ENCODE measurements at places on chromosomes 1 and 21. TPM values are rescaled to one million over a fixed set of nuclear protein-coding genes. Genes with fewer than 3 reads are reported as not detected.

Gene CDC20
- polyA plus RNA-seq, result 1.5 TPM

DNA sequence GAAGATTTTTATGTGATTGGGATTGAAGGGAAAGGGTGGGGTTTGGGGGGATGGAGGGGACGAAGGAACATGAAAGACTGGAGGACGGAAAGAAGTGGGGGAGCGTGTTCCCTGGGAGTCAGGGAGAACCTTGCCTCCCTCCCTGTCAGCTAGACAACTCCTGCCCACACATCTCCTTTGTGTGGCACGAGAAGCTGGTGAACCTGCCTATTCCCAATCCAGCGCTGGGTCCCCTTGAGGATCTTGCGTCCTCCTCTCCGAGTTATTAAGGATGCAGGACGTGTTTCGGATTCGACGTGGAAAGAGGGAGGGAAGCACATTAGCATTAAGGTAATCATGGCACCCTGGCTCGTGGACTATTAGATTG, 1.4 kb downstream of the LRRC7 start:
- H3K27me3 ChIP-seq, result peaks cover 3% of the 10 kb centered on the region
- H3K4me3 ChIP-seq, result no peak overlapping the region
- no peaks in the 10 kb centered on the region for H3K36me3 ChIP-seq
- DNase-seq, result no peak
- no peaks in the 10 kb centered on the region for H3K4me1 ChIP-seq
- no peak overlapping the region for H3K27ac ChIP-seq

DNA sequence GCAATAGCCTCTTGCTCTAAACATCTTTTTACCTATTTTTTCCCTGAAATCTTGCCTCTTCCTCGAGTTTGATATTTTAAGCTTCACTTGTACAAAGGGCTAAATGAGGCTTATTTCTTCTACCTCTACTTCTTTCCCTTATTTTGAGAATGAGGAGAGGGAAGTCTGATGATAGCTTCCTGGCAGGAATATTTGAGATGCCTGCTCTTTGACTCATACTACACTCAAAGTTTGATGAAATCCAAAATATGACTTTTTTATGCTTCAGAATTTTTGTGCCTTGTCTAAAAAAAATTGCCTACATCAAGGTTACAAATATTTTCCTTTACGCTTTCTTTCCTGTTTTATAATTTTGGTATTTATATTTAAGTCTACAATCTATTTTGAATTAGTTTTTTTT, 624.4 kb upstream of the PLXNA2 start:
- H3K4me1 ChIP-seq, result no peaks in the 10 kb centered on the region
- H3K27ac ChIP-seq, result no peak overlapping the region
- H3K36me3 ChIP-seq, result no peaks in the 10 kb centered on the region
- no peak overlapping the region for H3K4me3 ChIP-seq
- DNase-seq, result no peak

Gene KRTAP19-8
- polyA plus RNA-seq, result not detected

DNA sequence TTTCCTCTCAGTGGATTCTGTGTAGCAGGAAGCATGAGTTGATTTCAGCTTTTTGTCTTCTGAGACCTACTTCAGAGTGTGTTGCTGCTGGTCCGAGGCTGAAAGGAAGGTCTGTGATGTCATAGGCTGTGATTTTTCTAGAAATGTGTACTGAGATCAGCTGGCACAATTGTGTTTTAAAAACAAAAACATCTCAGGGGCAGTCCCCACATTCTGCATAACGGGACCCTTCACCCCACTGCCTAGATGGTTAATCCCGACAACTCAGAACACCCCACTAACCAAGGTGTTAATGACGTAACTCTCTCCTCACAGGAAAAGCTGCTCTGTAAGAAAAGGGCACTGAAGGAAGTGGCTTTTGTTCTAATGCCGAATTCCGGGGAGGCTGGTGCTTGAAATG, 59.8 kb upstream of the PPP2R5A start:
- H3K27me3 ChIP-seq, result no peaks in the 10 kb centered on the region
- H3K4me1 ChIP-seq, result peaks cover 9% of the 10 kb centered on the region
- H3K4me3 ChIP-seq, result no peak overlapping the region
- no peak overlapping the region for H3K27ac ChIP-seq
- H3K36me3 ChIP-seq, result no peaks in the 10 kb centered on the region
- no peak for DNase-seq

- no peak overlapping the region for H3K4me3 ChIP-seq
- no peaks in the 10 kb centered on the region for H3K4me1 ChIP-seq
- DNase-seq, result no peak
- no peaks in the 10 kb centered on the region for H3K27me3 ChIP-seq
- no peak overlapping the region for H3K27ac ChIP-seq
These were observed 40.1 kb upstream of the ADGRL2 start for GRCh38 chr1:81760477-81761097.

DNA sequence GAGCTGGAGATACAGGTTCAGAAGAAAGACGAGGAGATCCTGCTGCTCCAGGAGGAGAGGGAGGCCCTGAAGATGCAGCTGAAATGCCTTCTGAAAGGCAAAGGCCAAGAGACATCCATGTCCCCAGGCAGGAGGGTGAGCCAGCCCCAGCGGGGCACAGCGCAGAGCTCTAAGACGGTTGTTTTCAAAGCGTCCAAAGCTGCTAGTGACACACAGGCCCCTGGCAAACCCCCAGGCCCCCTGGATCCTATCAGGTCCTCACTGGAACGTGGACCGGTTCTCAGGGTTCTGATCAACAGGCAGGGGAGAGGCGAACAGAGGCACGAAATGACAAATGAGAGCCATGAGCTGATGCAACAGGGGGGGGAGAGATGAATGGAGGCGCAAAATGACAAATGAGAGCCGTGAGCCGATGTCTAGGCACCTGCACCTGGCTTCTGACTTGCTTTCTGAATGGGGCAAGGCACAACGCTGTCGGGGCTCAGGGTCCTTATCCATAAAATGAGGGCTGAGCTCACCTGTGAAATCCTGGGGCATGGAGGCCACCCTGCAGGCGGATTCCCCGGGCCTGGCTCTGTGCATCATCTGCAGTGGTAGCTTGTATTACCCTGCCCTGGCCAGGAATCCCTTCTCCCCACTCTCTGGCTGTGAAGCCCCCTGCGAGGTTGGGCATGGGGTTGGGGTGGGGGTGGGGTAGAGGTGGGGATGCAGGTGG, 9.2 kb downstream of the CCDC27 start:
- H3K4me3 ChIP-seq, result no peak overlapping the region
- no peaks in the 10 kb centered on the region for H3K4me1 ChIP-seq
- no peaks in the 10 kb centered on the region for H3K36me3 ChIP-seq
- DNase-seq, result no peak

Gene CD244
- 0.31 TPM for polyA plus RNA-seq

GRCh38 chr21:15410853-15411252, 318.9 kb upstream of the USP25 start:
- no peaks in the 10 kb centered on the region for H3K27me3 ChIP-seq
- no peak for DNase-seq
- H3K36me3 ChIP-seq, result no peaks in the 10 kb centered on the region
- no peak overlapping the region for H3K27ac ChIP-seq

DNA sequence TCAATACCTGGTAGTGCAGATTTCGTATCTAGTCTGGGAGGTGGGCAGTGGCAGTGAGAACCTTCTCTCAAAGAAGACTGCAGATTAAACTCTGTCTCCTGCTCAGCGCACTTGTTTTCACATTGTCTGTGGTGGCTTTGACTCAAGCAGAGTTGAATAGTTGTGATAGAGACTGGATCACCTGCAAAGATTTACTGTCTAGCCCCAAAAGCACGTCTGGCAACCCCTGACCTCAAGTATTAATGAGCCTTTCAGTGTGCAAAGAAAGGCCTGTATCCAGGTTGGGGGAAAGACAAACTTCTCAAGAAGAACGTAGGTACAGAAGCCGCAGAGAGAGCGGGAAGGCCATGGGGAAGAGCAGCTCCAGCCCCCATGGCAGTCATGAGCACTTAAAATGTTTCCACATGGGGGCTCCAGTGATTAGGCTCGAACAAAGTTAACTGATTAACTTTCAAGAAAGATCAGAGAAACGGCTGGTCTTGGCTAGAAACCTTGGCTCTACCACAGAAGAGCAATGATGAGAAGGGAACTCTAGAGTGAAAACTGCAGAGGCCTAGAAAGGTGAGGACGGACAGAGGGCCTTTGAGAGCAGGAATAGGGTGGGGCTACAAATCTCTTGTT, 15.2 kb downstream of the HENMT1 start:
- H3K4me1 ChIP-seq, result peaks cover 19% of the 10 kb centered on the region
- no peaks in the 10 kb centered on the region for H3K27me3 ChIP-seq
- peaks cover 4% of the 10 kb centered on the region for H3K36me3 ChIP-seq
- H3K4me3 ChIP-seq, result no peak overlapping the region
- no peak overlapping the region for H3K27ac ChIP-seq
- no peak for DNase-seq

GRCh38 chr1:44000122-44000665, 8.8 kb downstream of the CCDC24 start:
- H3K4me1 ChIP-seq, result peaks cover 3% of the 10 kb centered on the region
- no peak overlapping the region for H3K4me3 ChIP-seq
- no peaks in the 10 kb centered on the region for H3K27me3 ChIP-seq
- H3K36me3 ChIP-seq, result no peaks in the 10 kb centered on the region
